ENCODE measurements at places on chromosomes 7 and 10. TPM values are rescaled to one million over a fixed set of nuclear protein-coding genes. Genes with fewer than 3 reads are reported as not detected.

DNA sequence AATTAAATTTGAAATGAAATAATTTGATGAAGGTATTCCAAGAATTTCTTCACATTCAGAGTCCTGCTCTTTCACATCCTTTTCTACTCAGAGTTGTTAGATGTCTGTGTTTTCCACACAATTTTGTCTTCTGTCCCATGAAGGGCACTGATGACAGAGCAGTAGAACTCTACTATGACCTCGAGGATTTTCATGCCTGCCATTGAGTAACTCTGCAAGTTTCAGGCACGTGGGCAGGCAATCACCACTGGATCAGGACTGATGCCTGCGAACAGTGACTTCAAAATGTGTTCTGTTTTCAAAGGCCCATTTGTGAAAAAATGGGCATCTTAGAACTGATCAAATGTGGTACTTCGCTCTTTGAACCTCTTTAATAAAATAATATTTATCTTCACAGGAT is 91.1 kb downstream of the CDK6 start:
- no peaks in the 10 kb centered on the region for H3K27me3 ChIP-seq
- no peak for DNase-seq
- no peaks in the 10 kb centered on the region for H3K4me1 ChIP-seq
- H3K4me3 ChIP-seq, result no peak overlapping the region
- H3K36me3 ChIP-seq, result no peaks in the 10 kb centered on the region

- H3K36me3 ChIP-seq, result no peaks in the 10 kb centered on the region
- no peak overlapping the region for H3K27ac ChIP-seq
- no peak for DNase-seq
- H3K4me1 ChIP-seq, result no peaks in the 10 kb centered on the region
- H3K4me3 ChIP-seq, result no peak overlapping the region
Observed at GRCh38 chr7:67729771-67730170, 733.1 kb downstream of the TYW1 start.

DNA sequence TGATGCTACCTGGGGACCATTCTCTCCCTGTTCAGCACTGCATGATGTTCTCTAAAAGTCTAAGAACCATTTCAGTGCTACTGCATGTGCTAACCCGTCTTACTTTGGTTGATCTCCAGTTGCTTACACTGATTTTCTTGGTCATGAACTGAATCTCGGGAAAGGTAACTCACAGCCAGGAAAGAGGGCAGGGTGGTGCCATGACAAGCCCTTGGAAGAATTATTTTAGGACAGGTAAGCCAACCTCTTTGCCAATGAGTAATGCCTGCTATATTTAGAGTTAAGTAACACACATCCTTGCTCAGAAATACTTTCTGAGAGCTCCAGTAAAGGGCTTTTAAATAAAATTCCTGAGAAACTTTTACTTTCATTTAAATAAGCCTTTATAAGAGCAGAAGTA is 126.7 kb downstream of the ARL4A start:
- no peak overlapping the region for H3K27ac ChIP-seq
- no peaks in the 10 kb centered on the region for H3K36me3 ChIP-seq
- DNase-seq, result no peak
- H3K27me3 ChIP-seq, result no peaks in the 10 kb centered on the region
- no peak overlapping the region for H3K4me3 ChIP-seq

DNA sequence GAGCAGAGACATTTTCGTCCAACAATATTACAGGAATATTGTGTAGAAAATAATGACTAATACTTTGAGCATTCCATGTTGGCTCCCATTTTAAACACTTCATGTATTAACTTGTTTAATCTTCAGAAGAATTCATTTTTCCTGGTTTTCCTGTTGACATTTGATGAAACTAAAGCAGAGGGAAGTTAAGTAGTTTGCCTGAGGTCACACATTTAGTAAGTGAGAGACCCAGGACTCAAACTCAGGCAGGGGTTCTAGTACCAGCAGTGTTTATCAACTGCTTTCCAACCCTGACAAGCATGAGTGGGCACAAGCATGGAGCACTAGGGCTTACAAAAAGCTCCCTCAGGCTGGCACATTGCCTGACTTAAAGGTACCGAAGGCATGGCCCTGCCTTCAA is 719.1 kb downstream of the AUTS2 start:
- DNase-seq, result no peak
- H3K36me3 ChIP-seq, result no peaks in the 10 kb centered on the region
- H3K4me1 ChIP-seq, result no peaks in the 10 kb centered on the region
- H3K27me3 ChIP-seq, result no peaks in the 10 kb centered on the region
- H3K4me3 ChIP-seq, result no peak overlapping the region

DNA sequence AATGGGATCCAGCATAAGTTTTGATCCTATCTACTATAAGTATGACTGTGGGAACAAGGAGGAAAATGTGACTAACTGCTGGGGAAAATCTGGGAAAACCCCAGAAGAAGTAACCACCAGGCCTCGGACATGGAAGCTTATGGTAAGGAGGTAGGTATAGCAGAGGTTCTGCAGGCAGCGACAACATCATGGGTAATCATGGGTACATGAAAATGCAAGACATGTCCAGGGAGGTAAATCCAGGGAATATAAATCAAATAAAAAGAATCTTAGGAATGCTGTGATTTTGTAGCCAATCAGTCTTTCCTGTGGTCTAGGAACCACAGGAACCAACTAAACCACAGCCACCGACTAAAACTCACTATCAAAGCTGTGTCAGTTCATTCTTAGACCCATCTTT is 168.3 kb upstream of the NPY start:
- H3K27ac ChIP-seq, result no peak overlapping the region
- H3K4me1 ChIP-seq, result no peaks in the 10 kb centered on the region
- H3K36me3 ChIP-seq, result no peaks in the 10 kb centered on the region
- no peak overlapping the region for H3K4me3 ChIP-seq
- no peak for DNase-seq

- no peak for DNase-seq
- no peaks in the 10 kb centered on the region for H3K27me3 ChIP-seq
- H3K27ac ChIP-seq, result no peak overlapping the region
- H3K36me3 ChIP-seq, result no peaks in the 10 kb centered on the region
- H3K4me1 ChIP-seq, result no peaks in the 10 kb centered on the region
Observed at GRCh38 chr10:96918214-96919002, 86.3 kb downstream of the LCOR start.

DNA sequence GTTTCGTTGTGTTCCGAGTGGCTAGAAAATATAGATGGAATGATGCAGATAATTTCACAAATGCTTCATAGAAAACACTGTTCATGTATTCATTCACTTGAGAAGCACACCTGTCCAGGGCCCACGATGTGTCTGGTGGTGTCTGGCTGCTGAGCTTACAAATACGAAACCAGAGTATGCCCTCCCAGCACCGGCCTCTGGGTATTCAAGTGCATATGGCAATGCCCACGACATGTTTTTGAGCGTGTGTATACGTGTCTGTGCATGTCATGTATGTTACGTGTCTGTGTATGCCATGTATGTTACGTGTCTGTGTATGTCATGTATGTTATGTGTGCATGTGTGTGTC is 37.9 kb downstream of the IL2RA start:
- H3K36me3 ChIP-seq, result no peaks in the 10 kb centered on the region
- no peaks in the 10 kb centered on the region for H3K4me1 ChIP-seq
- H3K27ac ChIP-seq, result no peak overlapping the region
- no peak overlapping the region for H3K4me3 ChIP-seq

- no peaks in the 10 kb centered on the region for H3K27me3 ChIP-seq
- H3K4me1 ChIP-seq, result no peaks in the 10 kb centered on the region
- no peak overlapping the region for H3K27ac ChIP-seq
- DNase-seq, result no peak
- no peaks in the 10 kb centered on the region for H3K36me3 ChIP-seq
- no peak overlapping the region for H3K4me3 ChIP-seq
Observed at GRCh38 chr10:45444976-45445898, 71.2 kb downstream of the ALOX5 start.

GRCh38 chr7:117639966-117640365 is 160.1 kb downstream of the CFTR start:
- H3K4me1 ChIP-seq, result no peaks in the 10 kb centered on the region
- no peaks in the 10 kb centered on the region for H3K27me3 ChIP-seq
- H3K4me3 ChIP-seq, result no peak overlapping the region
- no peak for DNase-seq

DNA sequence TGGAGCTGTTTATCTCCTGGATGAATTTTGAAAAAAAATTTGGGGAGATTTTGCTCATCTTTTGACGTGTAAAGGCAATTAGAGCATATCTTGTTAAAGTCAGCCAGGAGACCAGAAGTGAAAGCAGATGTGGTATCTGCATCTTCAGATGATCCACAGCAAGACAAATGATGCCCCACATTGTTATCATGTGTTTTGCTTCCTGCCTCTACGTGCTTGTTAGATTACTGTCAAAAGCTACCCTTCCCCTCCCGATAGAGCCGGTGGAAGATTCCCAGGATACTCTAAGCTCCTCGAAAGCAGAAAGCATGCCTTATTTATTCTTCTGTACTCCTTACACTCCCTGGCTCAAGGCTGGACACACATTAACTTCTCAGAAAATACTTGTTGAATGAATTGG is 12.9 kb downstream of the COL17A1 start:
- H3K4me1 ChIP-seq, result no peaks in the 10 kb centered on the region
- H3K36me3 ChIP-seq, result no peaks in the 10 kb centered on the region
- no peak overlapping the region for H3K4me3 ChIP-seq
- H3K27ac ChIP-seq, result no peak overlapping the region
- no peaks in the 10 kb centered on the region for H3K27me3 ChIP-seq

GRCh38 chr10:99529591-99530107 is 3.1 kb upstream of the NKX2-3 start:
- H3K27ac ChIP-seq, result peak overlapping the region; percentile 79
- peak overlapping the region; percentile 17 for H3K4me3 ChIP-seq
- peaks cover under 1% of the 10 kb centered on the region for H3K4me1 ChIP-seq
- peaks cover 83% of the 10 kb centered on the region for H3K27me3 ChIP-seq
- peak; percentile 18 for DNase-seq
- no peaks in the 10 kb centered on the region for H3K36me3 ChIP-seq

DNA sequence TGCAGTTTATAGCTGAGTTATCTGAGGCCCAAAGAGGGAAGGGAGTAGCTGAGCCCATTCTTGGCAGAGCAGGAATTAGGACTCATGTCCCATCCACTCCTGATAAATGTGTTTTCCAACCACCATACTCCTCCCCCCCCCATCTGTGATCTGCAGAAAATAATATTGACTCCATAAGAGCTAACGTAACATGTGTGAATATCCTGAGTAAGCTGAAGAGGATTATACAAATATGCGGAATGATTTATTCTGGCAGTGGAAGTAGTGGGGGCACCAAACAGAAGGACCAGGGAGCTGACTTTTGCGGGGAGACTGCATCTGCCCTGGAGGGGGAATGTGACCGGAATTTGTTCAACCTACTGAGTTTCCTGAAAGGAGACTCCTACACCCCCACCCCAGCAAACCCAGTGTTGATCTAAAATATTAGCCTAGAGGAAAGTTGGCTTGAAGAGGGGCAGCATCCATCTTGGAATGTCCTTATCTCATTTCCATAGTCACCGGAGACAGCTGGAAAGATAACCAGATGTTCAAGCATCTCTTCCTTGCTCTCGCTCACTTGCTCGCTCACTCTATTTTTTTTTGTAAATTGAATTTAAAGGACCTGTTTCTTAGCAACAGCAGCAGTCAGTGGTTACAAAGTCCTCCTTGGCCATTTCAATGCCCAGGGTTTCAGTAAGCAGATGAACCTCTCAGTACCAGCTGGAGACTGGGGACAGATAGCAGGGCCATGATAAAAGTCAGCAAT is 114.7 kb downstream of the RPS24 start:
- no peak for DNase-seq
- no peak overlapping the region for H3K27ac ChIP-seq
- H3K4me3 ChIP-seq, result no peak overlapping the region
- no peaks in the 10 kb centered on the region for H3K4me1 ChIP-seq
- H3K36me3 ChIP-seq, result no peaks in the 10 kb centered on the region

DNA sequence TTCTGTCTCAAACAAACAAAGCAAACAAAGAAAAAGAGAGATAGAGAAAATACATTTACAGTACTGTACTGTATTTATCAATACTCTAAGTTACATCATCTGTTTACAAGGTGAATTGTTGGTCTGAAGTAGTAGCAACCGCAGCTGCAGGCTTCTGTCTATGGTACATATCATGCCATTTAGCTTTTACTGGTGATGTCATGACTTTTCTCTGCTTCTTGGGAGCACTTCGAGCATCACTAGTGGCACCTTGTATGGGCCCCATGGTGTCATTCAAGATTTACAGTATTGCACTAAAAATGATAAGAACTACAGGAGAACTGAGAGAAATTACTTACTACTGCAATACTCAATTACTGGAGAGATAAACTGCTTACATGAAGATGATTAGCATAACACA is 826.9 kb downstream of the CNTNAP2 start:
- no peak for DNase-seq
- H3K4me3 ChIP-seq, result no peak overlapping the region
- no peaks in the 10 kb centered on the region for H3K4me1 ChIP-seq
- H3K27ac ChIP-seq, result no peak overlapping the region
- no peaks in the 10 kb centered on the region for H3K27me3 ChIP-seq

Gene PARD3
- 41.7 TPM for total RNA-seq

Gene PNLIPRP3
- not detected for total RNA-seq

Gene CNTNAP2
- 8.5 TPM for total RNA-seq

Gene CARD11
- total RNA-seq, result 1.8 TPM

Gene RBP3
- not detected for total RNA-seq

Gene COL13A1
- 1.1 TPM for total RNA-seq
